ENCODE measurements at places on chromosomes 2 and 18.

GRCh38 chr2:198220763-198221610 lies 416.6 kb downstream of the PLCL1 start:
- DNase-seq = no peak

DNA sequence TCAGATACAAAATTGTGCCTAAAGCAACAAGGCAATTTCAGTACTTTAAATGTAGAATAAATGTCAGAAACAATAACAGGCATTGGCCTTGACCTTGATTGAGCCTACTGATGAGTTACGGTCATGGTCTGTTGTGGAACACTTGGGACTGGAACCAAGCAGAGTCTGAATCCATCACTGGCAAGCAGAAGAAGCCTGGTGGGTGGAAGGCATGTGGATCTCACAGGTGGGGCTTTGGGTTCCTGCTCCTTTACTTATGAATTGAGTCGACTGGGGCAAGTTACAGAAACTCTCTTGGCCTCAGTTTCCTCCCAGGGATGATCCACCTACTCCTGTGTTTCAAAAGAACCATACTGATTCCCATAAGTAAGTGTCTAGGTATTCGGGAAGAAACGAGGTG lies 102.3 kb downstream of the KCNF1 start:
- DNase-seq = no peak

DNA sequence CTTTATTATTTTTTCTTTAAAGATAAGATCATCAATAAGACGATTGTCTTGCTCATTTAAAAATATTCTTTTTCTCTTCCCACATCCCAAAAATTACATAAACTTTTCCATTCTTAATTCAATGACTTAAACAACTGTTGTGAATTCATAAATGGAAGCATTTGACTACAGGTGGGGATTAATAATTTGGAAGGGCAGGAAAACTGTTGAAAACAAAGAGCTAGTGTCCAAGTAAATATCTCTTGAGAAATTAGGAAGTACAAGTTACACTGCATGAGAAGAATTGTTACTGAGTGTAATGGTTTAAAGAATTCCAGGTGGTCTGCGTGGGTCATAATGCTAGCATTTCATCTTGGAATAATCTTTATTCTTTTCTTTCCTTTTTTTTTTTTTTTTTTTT lies 634.8 kb upstream of the ZEB2 start:
- DNase-seq = no peak

- no peak for DNase-seq
Measured at GRCh38 chr2:96144481-96145035, 682 bp downstream of the DUSP2 start.

GRCh38 chr2:84713441-84713840 lies 167.4 kb downstream of the TRABD2A start:
- no peak for DNase-seq

DNA sequence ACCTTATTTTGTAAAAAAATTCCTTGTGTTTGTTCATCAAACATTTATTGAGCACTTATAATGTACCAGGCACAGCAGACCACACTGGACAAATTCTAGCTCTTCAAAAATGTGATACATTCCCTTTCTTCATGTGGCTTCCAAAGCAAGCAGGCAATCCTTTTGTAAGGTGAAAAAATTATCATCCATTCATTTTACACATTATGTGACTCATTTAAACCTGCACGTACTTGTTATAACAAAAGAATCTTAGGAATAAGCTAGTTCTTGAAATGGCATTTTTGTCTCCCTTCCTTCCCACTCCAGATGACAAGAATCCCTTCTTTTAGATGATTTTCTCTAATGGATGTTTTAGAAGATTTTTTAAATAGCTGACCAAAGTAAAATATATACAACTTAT lies 104.6 kb downstream of the KLF7 start:
- DNase-seq = no peak

DNA sequence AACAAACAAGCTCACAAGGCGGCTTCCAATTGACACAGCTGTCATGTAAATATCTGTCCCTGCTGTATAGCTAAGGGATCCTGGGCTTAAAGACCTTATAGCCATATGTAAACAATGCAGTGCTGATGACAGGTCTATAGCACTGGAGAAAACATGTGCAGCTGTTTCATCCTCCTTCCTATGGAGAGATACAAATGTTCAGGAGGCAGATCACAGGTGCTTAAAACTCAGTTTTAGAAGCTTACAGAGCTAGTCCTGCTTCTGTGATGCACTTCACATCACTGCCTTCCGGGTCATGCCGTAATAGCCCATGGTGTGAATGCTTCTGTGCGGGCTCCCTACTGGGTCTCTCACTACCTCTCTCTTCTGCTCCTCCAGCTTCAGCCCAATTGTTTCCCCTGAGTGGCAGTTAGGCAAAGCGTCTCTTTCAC lies 262.4 kb upstream of the CHST9 start:
- DNase-seq = no peak

GRCh38 chr2:28477087-28477486 lies 18.8 kb upstream of the PLB1 start:
- DNase-seq = no peak

GRCh38 chr2:231803501-231804138 lies 17.4 kb downstream of the COPS7B start:
- no peak for DNase-seq

- DNase-seq = no peak
Measured at GRCh38 chr2:152083202-152083875, 15.5 kb downstream of the CACNB4 start.

GRCh38 chr2:241843321-241844065 lies 15.2 kb downstream of the PDCD1 start:
- no peak for DNase-seq

DNA sequence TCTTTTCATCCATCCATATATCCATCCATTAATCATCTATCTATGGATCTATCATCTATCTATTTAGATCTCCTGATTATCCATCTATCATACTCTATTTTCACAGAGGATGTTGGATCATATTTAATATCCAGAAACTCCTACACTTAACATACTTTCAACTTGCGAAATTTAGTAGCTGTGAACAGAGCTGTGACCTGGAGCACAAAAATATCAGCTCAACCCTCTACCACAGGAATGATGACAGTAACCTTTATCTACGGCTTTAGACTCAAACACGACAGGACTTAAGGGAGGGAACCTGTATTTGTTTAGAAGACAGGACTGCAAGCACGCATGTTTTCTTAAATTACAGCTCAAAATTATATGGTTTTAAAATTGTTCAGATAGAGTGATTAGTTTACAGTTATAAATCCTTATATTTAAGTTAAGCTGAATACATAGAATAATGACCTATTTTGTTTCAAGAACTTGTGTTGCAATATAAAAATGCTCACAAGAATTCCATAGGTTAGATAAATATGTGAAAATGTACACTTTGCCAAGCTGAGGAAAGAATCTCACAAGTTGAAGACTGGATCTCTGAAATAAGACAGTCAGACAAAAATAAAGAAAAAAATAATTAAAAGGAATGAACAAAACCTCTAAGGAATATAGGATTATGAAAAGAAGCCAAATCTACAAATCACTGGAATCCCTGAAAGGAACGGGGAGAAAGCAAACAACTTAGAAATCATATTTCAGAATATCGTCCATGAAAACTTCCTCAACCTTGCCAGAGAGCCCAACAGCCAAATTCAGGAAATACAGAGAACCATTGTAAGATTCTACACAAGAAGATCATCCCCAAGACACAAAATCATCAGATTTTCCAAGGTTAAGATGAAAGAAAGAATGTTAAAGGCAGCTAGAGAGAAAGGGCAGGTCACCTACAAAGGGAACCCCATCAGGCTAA lies 142.0 kb downstream of the COL6A3 start:
- DNase-seq = no peak

GRCh38 chr2:241695651-241696050 lies 6.2 kb upstream of the ING5 start:
- no peak for DNase-seq

GRCh38 chr2:232997749-232998665 lies 15.0 kb downstream of the NGEF start:
- no peak for DNase-seq

DNA sequence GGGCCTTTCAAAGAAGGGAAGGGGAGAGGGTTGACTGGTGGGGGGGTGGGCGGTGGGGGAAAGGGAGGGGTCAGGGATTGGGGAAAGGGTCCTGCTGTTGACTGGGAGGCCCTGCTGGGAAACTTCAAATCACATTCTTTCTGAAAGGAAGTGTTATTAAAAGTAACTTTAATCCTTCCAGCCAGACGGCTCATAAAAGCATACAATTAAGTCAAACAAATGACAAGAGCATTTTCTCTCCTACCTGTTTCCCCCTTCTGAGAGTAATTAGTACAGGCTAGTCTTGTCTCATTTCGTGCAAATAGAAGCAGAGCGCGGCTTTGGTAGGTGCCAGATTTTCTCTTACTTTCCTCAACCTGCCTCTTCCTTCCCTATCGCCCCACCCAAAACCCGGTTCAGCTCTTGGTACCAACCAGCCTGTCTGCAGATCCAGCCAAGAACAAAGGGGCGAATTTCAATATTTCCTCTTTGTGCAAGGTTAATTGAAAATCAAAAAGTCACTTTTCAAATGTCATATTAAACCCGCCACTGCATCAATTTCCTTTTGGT lies 2112.6 kb upstream of the PIK3C3 start:
- DNase-seq = no peak

DNA sequence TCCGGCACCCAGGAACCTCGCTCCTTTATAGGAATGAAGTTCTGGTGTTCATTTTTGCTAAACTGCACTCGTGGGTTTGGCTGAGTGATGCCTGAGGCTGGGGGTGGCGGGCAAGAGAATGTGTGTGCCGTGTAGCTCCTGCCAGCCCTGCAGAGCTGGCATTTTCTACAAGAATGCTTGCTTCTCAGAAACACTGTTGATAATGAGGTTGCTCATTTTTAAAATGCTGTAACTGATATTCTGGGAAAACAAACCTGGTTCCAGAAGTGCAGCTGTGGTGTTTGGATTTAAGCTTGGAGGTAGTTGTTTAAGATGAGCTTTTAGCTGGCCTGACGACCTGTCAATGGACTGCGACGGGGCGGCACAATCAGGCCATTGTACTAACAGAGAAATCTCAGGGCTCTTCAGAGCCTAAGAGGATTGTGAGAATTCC lies 511.9 kb upstream of the TNP1 start:
- DNase-seq = no peak

DNA sequence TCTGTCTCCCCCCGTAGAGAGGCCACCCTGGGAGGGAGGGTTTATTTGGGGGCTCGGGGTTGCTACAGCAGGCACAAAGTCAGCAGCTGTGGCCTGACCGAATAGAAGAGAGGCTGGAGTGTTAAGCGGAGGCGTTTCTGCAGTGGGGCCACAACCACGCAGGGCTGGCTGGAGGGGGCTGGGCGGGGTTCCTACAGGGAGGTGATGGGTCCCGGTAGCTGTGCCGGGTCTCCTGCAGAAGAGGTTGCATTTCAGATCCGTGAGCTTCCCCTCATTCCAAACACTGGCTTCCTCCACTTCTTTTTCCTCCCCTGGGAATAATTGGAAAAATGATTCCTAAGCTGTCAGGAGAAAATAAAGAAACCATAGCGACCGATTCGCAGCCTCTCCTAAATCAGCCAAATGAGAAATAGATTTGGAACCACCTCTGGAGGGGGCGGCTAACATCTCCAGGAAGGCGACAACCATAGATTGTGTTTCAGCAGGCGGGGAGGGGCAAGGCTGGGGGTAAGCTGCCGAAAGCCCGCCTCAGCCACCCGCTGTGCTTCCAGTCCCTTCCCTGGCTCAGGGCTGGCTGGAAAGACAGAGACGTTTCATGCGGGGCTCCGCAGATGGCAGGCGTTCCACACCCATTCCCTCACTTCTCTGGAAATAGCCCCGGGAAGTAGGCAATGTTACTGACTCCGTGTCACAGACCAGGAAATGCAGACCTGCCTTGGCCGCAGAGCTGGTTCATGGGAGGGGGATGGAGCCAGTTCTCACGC lies 85.6 kb upstream of the TAF1B start:
- no peak for DNase-seq

- DNase-seq = no peak
Measured at GRCh38 chr2:39949131-39949530, 170.1 kb upstream of the THUMPD2 start.

- DNase-seq = no peak
Measured at GRCh38 chr18:24456549-24456948, 3.9 kb upstream of the HRH4 start.

GRCh38 chr18:31176531-31176930 lies 13.9 kb upstream of the DSC1 start:
- DNase-seq = no peak

DNA sequence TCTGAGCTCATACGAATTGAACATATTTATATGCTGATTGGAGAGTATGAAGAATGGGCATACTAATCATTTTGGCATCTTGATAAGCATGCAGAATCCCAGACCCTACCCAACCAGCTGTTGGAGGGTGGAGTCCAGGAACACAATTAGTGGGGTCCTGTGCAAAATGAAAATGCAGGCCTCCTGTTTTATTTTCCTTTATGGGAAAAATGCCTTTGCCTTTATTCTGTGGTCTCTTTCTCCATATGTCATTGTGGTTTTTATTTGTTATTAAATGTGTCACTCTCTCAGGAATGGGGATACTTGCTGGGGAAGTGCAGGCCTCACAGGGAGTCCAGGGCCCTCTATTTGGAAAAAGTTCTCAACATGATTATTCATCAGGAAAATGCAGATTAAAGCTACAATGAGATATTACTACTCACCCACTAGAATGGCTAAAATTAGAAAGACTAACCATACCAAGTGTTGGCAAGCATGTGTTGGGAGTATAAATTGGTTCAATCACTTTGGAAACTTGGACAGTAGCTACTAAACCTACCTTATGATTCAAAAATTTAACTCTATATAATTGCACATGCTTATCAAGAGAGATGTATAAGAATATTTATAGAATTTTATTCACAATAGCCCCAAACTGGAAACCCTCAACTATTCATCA lies 223.1 kb upstream of the FBXO11 start:
- no peak for DNase-seq

GRCh38 chr2:28135324-28135723 lies 244.8 kb downstream of the BABAM2 start:
- DNase-seq = no peak

GRCh38 chr18:2082676-2083075 lies 488.6 kb downstream of the METTL4 start:
- no peak for DNase-seq

DNA sequence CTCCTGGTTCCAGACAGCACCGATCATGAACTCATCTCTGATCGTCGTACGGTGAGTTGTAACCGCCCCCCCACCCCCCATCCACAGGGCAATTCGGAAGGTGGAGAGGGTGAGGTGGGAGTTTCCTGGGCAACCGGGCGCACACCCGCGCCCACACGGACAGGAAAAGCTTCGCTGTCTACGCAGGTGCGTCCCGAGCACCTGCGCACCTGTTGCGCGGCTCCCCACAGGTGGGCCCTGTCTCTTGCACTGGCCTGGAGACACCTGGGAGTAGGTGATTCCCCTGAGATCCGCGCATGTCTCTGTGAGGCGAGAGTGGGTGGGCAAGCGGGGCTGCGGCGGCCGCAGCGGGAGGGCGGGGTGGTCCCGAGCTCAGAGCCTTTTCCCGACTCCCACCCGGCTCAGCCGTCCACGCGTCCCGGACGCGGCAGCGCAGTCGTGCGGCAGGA lies 459 bp upstream of the ATP6V1C2 start:
- DNase-seq = no peak

All from effector memory CD4-positive, alpha-beta T cell (primary cell).